NB4 (cell line): ENCODE measurements at places on chromosomes 4 and X.

GRCh38 chr4:166895771-166896170 is 338.5 kb downstream of the SPOCK3 start:
- DNase-seq: no peak

DNA sequence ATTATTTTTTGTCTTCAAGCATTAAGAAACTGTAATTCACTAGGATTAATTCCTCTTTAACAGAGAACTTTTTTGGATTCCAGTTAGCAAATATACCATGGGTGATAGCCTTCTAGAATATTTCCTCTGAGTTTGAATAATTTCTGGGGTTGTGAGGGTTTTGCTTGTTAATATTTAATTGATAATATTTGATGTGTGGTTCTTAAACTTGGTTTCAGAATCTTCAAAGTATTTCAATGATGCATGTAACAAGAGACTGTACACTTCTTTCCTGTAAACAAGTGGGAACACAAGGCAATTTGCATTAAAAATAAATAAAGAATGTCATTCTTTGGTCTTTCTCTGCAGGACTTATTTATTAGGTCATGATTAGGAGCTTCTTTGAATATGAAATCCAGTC is 9.5 kb upstream of the C4orf51 start:
- no peak for DNase-seq

GRCh38 chr4:118968005-118968404 is 79.4 kb downstream of the SYNPO2 start:
- peak; percentile 93 for DNase-seq

DNA sequence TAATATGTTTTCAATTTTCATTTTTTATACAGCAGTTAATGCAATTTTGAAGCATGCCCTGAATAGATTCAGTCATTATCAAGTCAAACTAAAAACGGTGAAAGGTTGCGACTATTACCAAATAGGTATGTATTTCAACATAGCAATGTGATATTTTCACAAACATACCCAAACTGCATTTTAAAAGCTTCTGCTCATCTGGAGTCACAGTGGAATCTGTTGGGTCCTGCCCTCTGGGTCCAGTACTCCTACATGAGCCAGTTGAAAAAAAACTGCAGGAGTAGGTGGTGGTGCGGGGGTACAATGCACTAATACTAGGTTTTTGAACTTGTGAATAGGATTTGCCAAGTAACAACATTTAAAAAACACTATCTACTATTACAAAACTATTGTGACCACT is 938 bp downstream of the GPR34 start:
- no peak for DNase-seq

GRCh38 chrX:45400027-45400779 is 199.5 kb upstream of the DIPK2B start:
- no peak for DNase-seq

DNA sequence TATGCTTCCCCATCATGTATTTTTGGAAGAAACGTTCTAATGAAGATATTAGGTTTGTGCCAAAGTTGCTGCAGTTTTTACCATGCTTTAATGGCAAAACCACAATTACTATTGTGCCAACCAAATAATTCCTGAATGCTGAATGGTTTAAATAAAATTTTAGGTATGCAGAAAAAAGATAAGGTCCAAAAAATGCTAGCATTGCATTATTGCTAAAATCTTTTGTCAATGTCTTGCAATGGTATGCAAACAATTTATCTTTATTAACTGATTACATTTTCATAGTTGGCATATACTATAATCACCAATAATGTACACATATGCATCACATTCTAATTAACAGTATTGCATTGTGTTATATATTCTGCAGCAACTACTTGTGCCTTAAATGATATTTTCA is 1657.4 kb upstream of the IGFBP7 start:
- no peak for DNase-seq

- no peak for DNase-seq
These were observed 357.1 kb upstream of the KLHL4 start for GRCh38 chrX:87160435-87161010.

GRCh38 chr4:134327274-134328122 is 125.9 kb upstream of the PABPC4L start:
- DNase-seq: no peak

- DNase-seq: peak; percentile 31
These were observed 2108.9 kb upstream of the TENM3 start for GRCh38 chr4:180134091-180134866.

DNA sequence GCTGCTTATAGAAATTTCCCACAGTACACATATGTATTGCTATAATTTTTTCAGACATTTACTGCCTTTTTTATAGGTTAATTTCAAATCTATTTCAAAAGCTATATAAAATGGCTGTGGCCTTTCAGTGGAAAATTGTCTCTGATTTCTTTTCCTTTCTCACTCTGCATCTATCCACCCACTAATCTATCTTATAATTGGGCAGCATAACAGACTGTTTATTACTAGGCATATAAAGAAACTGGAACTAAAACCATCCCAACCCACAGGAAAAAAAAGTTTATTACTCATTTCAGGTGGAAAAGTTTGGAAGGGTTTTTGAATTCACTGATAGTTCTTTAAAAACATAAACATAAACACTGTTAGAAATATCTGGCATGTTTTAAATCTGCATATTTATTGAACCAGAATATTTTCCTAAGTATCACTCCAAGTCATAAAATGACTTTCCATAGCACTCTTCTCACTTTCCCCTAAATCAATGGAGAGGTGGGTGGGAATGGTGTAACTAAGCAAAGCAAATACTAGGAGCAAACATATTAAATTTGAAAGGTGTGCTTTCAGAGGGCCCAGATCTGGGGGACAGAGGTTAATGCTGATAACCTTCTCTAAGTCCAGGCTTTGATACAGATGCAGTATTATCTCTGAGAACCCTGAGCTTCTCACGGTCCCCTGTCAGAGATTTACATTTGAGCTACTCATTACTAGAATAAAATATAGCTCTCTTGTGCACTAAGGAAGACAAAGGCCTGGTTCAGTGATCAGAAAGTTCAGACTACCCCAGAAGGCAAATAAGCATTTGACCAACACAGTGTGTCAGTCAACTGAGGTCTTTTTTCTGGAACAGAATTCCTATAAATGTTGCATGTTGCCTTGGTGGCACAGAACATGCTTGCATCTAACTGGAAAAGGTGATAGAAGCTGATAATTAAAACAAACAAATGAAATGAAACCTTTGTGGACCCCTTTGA is 328.3 kb downstream of the UNC5C start:
- no peak for DNase-seq

DNA sequence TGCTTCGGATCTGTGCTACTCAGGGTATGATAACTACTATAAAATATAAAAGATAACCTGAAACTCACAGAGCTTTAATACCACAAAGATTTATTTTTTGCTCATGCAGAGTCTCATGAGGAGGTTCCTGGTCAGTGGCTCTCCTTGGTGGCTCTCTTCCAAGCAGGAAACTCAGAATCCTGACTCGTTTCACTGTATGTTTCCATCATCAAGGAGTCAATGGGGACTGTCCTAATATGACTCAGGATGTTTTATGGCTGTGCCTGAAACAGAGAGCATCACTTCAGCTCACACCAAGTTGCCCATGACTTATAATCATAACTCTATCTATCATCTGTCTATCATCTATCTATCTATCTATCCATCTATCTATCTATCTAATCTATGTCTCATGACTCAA is 620.8 kb upstream of the NR3C2 start:
- DNase-seq: no peak

GRCh38 chr4:187232196-187232595 is 508.5 kb upstream of the FAT1 start:
- no peak for DNase-seq

DNA sequence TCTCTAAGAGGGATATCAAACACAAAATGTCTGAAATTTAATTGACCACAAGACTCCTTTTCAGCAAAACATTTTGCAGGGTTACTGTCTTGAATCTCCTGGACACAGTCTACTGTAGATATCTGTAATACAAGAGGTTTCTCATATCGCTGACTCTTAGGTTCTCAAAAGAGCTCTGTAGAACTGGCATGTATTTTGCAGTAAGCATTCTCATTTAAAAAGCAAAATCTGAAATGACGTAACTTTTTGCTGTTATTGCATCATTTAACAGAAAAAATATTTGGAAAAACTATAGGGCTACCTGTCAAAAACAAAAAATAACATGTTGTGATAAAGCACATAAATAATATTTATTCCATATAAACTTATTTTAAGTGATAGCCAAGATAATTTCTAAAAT is 114.2 kb downstream of the CDS1 start:
- peak; percentile 13 for DNase-seq

DNA sequence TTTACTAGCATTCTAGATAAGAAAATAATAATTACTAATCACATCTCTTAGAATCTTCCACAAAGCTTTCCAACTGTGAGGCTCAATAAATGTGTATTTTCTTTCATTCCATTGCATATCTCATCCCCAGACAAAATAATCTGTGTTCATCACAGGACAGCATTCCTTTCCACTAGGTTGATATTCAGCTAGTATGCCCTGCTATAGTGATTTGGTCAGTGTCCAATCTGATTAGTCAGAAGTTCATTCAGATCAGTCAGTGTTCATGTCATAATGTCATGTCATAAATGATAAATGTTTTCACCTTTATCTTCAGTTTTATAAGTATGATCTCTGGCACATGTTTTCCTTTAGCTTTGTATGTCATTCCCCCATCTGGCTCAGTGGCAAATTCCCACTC is 611.4 kb downstream of the KCTD8 start:
- DNase-seq: no peak

DNA sequence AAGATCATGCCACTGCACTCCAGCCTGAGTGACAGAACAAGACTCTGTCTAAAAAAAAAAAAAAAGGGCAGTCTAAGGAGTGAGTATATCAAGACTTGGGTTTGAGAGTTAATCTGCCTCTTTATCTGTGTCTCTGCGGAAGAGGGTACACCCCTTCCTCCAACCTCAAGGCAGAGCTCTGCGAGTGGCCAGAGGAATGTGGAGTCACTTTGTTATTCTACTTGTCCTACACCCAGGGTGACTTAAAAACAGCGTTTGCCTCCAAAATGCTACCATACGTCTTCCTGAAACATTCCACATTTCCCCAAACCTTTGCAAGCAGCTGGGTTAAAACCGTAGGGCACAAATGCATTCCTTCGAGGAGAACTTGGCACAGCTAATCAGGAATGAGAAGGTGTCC is 199.9 kb downstream of the SHOX start:
- DNase-seq: no peak

- no peak for DNase-seq
These were observed 212.5 kb downstream of the SPATA18 start for GRCh38 chr4:52263607-52264006.
